ENCODE measurements at places on chromosomes 1 and 21. TPM values are rescaled to one million over a fixed set of nuclear protein-coding genes. Genes with fewer than 3 reads are reported as not detected.
A peak's percentile ranks its signal among the peaks of the same experiment; 100 is the strongest.

DNA sequence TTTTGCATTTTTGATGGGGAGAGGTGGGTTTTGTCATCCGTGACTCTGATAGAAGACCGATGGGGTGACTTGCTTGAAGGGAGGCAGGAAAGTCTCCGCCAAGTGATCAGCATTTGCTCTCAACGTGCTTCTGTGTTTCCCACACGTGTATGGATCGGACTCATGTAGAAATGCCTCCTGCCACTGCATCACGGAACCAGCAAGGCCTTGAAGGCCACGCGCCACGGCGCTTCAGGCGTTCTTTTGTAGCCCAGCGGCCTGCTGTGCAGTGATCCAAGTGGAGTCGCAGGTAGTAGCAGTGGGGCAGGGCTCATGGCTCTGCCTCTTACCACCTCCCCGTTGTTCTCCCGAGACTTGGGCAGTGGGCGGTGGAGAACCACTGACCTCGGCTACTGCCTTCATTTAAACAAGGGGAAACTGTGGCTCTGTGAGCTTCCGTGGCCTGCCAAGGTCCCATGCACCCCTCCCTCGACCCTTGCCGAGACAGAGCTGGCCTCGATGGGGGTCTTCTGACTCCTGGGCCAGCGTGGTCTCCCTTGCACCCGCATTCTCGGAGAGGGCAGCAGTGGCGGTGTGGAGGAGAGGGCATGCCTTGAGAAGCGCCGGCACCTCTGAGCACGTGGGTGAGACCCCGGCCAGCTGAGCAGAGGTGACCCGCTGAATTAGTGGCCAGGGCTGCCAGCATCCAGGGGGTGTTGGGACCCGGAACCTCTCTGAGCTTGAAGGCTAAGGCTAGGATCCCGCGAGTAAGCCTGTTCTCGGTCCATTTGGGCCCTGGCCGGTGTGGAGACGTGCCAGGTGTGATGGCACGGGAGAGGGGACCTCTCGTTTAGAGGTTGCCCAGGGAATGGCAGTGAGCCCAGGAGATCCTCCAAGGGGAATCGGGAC lies 46.1 kb upstream of the ABCG1 start:
- no peak for DNase-seq

- no peak for DNase-seq
These were observed 42.3 kb downstream of the STYXL2 start for GRCh38 chr1:167136191-167136614.

- no peak for DNase-seq
These were observed 695.6 kb downstream of the USP25 start for GRCh38 chr21:16425376-16425775.

DNA sequence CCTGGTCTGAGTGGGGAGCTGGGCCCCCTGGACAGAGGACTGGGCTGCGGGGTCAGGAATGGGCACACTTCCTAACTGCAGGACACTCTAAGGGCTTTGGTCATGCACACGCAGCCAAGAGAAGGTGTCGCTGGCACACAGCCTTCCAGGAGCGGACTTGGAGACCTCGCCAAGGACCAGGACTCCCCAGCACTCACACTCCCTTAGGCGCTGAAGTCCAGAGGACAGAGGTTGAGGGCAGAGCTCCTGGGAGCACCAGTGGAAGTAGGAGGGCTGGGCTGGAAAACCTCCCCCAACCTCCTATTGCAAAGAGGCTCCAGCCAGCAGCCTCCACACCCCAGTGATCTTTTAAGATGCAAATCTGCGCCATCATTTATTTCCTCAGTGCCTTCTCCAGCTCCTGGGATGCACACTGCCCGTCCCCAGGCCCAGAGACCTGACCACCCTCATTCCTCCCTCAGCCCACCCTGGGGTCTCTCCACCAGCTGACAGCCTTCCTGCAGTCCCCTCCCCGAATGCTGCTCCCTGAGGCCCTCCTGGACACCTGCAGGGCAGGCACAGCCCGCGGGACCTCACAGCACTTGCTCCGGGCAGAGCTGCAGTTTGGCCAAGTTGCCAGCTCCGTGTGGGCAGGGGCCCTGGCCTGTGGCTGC lies 3.0 kb downstream of the TSPEAR start:
- DNase-seq, result peak; percentile 75

- no peak for DNase-seq
These were observed 481.4 kb downstream of the PLA2G4A start for GRCh38 chr1:187310038-187310631.

DNA sequence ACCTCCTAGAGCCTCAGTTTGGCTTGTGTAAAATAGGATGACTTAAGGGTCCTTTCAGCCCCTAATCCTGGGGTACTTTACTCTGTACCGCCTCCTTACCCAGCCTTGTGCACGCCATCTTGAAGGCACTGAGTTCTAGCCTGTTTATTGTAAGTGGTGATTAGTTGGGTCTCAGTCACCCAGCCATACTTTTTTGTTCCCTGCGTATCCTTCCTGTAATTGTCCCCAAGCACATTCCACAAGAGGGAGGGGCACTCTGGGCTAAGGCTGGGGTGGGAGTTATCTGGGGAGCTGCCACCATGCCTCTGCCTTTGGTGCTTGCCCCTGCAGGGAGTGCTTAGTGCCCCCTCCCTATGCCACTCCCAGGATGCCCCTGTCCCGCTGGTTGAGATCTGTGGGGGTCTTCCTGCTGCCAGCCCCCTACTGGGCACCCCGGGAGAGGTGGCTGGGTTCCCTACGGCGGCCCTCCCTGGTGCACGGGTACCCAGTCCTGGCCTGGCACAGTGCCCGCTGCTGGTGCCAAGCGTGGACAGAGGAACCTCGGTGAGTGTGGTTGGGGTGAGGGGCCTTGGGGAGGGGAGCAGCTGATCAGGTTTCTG lies 856 bp downstream of the FDPS start:
- DNase-seq, result peak; percentile 80

- no peak for DNase-seq
These were observed 8.8 kb upstream of the CAMK2N1 start for GRCh38 chr1:20494609-20495311.

DNA sequence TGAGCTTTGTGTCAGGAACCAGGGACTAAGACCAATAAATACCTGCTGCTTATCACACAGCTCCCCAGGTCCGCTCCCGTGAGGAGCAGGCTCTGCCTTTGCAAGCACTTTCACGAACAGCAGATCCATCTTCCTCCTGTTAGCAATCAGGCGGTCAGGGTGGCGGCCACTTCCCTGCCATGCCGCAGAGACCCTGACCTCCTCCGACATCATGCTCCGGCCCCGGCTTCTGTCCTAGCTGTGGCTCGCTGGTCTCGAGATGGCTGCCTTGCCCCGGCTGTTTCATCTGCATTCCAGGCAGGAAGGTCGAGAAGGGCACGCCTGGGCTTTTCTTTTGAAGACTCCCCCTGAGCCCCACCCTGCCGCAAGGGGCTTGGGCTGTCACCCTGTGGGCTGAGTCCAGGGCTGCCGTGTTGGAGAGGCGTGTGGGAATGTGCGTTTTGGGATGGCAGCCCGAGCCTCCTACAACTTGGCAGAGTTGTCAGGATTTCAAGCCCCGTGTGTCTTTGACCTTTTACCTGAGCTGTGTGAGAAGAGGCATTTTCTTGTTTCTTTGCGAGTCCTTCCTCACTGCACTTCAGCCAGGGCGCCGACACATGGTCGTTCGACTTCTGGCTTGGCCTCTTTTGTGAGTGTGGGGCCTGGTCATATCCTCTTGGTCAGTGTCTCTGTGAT lies 59.5 kb downstream of the AGPAT3 start:
- peak; percentile 46 for DNase-seq

- no peak for DNase-seq
These were observed 182.7 kb downstream of the GRIK3 start for GRCh38 chr1:36851595-36851994.

DNA sequence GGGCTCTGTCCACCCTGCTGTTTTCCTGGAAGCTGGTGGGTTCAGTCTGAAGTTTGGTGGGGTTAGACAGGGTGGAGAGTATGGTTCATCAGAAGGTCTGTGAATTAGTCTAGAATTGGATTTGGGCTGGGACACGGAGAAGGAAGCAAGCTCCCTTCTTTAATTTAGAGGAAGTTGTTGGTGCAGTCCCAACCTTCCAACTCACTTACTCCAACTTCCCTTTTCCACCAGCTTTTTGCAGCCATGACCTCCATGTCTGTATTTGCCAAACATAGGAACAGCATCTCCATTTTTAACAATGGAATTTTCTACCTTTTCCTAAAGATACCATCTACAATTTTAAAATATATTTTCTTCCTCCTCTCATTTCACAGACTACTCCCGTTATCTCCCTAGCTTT lies 28.5 kb upstream of the PRELP start:
- DNase-seq, result no peak

GRCh38 chr1:17545356-17545755 lies 5.9 kb downstream of the ARHGEF10L start:
- peak; percentile 46 for DNase-seq

DNA sequence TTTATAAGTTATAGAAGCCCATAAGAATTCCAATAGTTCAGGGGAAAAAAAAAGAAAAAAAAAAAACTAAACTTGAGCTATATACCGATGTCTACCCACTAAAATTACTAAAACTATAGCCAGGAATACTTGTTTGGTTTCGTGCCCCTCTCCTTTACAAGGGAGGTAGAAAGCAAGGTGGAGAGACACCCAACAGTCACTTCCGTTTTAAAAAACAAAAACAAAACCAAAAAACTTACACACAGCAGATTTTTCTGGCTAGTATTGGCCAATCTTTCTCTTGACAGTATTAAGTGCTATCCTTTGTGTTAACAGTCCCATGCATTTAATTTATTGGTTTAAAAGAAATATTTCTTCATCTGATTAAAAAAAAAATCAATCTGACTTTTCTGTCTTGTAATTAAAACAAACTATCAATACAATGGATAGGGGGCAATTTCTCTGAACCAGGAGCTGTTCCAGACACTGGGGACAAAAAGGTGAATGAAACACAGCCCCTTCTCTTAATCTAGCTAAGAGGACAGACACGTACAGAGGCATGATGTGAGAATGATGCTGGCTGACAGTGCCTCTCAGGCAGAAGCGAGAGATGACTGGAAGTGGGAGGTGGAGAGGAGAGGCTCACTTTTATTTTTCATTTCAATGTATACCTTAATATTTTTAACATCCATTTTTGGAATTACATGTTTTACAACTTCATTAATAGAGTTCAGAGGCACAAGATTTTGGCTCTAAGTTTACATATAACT lies 214.8 kb downstream of the RERE start:
- DNase-seq, result peak; percentile 33

- no peak for DNase-seq
These were observed 43.6 kb upstream of the SYNC start for GRCh38 chr1:32746130-32746529.

- no peak for DNase-seq
These were observed 60.2 kb upstream of the CFAP126 start for GRCh38 chr1:161427733-161428516.

DNA sequence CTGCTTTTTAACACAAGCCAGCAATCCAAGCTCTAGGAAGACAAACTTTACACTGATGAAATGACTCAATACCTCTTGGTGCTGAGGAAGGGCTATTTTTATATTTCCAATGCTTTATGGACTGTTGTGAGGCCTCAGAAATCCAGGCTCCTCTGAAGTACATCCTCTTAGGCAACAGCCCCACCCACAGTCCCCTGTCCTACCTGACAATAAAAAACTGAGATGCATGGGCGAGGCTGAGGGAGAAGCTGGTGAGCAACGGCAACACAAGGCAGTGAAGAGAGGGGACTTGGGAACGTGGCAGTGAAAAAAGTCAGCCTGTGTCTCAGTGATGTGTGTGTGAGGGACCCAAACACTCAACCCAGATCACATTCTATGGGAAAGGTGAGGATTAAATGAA lies 10.1 kb upstream of the CPT2 start:
- DNase-seq, result no peak

Gene TMEM39B
- 9.0 TPM for total RNA-seq

Gene ADSS2
- 14.1 TPM for total RNA-seq

Gene MMEL1
- total RNA-seq, result 0.32 TPM

Gene ERVH48-1
- total RNA-seq, result not detected

All from right cardiac atrium (tissue), 5 donors.